ENCODE measurements at places on chromosomes 5 and 9. TPM values are rescaled to one million over a fixed set of nuclear protein-coding genes. Genes with fewer than 3 reads are reported as not detected.

SPATA31D4 gene
- total RNA-seq = not detected

ADAMTS6 gene
- total RNA-seq = 8.2 TPM

GABRB2 gene
- 0.21 TPM for total RNA-seq

PCSK1 gene
- 0.52 TPM for total RNA-seq

CCL21 gene
- not detected for total RNA-seq

HRH2 gene
- total RNA-seq = 1.7 TPM

SREK1IP1 gene
- total RNA-seq = 28.6 TPM

FGF10 gene
- 3.8 TPM for total RNA-seq

TNC gene
- total RNA-seq = 0.30 TPM

- DNase-seq = no peak
Observed at GRCh38 chr5:16807547-16807864, 128.6 kb downstream of the MYO10 start.

DNA sequence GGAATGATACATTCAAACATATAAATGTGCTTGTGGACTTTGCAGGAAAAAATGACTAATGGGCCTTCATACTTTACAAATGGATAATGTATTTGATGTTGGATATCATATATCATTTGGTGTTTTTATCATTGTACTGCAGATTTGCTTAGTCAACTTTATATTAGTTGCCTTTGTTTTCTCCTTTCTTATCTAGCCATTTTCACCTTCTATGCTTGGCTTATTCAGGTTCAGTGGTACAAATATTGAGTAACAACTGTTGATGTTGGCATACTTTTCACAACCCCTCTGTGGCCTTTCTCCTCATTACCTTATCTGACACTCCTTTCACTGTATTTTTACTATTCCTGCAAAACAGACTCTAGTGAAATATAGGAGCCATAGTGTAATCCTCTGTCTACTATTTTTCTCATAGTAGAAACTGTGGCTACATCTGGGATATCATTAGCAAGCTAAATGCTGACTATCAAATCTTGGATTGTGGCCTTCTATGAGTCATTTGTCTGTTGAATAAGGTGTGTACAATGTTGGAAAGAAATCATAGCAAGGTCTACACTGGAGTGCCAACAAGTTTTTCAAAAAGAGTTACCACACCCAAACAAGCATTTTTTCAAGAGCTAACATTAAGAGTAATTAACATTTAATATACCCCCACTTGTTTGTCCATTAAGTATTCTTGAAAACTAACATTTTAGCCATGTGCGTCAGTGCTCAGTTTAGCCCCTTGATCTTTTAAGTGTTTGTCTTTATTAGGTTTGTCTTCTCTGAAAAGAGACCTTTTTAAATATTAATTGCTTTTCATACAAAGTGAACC is 330.1 kb downstream of the ADGRV1 start:
- DNase-seq = no peak

DNA sequence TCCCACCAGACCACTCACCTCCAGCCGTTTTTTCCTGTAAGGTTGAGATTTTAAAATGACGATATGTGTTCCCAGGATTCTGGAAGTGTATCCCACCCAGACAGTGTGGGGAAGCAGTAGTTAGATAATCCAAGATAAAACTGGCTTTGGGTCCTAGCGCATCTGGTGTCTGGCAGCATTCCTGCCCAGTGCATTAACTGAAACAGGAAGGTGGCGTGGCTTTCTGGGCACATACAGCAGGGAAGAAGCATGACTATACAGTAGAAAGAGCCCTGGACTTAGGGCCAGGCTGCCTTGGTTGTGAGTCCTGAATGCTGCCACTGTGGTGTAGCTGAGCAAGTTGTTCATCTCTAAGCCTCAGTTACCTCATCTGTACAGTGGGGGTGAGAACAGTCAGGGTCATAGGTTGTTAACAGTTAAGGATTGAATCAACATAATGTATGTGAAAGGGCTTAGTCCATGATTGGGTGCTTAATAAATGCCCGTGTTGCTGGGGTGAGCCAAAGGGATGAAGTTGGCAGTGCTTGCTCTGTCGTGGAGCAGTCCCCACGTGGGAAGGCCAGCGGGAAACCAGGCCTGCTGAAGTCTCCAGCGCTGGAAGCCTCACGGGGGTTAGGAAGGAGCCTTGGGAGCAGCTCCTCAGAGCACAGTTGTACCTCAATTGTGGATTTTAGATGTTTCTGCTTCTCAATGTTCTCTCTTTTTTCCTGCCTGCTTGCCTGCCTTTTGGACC is 18.0 kb downstream of the CLTA start:
- DNase-seq = no peak

DNA sequence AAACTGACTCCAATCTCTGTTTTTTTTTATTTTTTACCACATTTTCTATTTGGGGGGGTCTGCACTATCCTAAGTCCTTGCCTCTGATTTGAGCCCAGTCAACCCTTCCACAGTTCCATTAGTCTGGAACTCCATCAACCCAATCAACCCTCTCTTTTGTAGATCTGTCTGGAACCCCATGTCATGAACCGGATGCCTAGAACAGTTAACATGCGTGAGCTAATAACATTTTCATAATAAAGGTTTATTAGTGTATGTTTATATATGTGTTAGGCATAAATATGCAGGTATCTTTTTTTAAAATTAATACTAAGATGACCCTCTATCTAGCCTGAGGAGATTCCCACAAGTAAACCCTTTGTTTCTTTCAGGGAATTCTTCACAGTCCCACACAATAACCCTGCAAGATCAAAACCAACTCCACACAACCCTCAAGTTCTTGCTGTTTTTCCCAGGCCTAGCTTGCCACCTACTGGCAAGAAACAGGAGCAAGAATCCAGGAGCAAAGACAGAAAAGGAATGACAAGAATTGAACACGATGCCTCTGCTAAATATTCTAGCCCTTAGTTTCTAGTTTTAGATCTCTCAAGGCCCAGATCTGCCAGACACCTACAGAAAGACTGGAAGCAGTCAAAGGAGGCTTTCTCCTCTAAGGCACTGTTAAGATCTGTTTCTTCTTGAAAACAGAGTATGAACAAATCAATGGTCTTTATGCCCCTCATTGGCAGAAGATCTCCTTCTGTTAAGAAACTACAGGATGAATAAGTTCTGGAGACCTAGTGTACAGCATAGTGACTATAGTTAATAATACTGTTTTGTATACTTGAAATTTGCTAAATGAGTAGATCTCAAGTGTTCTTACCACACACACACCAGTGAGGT is 100.4 kb downstream of the TRIM36 start:
- DNase-seq = peak; percentile 39

DNA sequence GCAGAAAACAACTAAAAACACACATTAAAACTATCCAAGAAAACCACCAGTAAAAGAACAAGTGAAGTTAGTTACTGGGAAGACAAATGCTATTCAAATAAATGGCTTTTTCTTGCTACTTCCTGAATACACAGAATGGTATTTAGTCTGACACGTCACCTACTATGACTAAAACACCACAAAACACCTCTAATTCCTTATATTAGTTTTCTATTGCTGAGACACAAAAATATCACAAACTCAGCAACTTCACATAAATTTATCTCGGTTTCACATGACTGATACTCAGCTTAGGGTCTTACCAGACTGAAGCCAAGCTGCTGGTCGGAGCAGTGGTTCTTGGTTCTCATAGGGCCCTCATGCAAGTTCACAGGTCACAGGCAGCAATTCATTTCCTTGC is 5.4 kb downstream of the DMAC1 start:
- DNase-seq = no peak

- no peak for DNase-seq
Observed at GRCh38 chr5:146877178-146877681, 1.3 kb downstream of the PPP2R2B start.

DNA sequence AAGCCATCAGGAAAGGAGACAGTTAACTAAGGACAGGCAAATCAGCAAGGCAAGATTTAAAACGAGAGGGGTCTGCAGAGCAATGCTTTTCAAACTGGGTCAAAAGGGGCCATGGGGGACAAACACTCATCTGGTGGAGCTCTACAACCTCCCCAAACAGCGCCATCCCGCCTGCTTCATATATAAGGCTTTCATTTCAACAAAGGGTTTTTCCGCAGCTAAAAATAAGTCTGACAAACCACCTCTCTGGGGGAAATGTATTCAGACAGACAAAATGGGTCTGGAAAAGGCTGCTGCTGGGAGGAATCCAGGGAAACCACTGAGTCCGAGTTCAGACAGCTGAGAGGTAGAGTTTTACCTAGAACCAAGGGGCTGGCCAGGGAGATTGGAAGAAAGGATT is 8.3 kb upstream of the SEPTIN8 start:
- no peak for DNase-seq

DNA sequence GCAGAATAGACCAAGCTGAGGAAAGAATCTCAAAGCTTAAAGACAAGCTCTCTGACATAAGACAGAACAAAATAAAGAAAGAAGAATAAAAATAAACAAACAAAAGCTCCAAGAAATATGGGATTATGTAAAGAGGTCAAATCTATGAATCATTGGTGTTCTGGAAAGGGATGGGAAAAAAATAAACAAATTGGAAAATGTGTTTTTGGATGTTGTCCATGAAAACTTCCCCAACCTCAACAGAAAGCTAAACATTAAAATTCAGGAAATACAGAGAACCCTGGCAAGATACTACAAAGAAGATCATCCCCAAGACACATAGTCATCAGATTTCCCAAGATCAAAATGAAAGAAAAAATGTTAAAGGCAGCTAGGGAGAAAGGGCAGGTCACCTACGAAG is 662.0 kb upstream of the CDH18 start:
- no peak for DNase-seq

DNA sequence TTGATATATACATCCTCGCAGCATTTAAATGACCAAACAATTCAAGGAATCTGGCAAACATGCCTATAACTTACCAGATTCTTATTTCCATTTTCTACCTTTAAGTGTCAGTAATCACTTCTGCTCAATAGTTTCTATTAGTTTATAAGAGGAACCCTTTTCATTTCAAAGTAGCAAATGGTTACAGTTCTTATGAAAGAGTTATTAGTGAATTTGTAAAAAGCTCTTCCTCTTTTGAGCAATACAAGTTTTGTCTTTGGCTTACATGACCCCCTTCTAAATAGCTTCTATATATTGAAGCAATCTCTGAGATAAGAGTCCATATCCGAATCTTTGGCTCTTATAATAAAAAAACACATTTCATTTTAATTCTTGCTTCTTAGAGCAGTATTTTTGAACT is 42.0 kb downstream of the ELL2 start:
- no peak for DNase-seq

- DNase-seq = no peak
Observed at GRCh38 chr5:74035521-74035937, 409.5 kb downstream of the ARHGEF28 start.

- no peak for DNase-seq
Observed at GRCh38 chr9:136582977-136583735, 37.3 kb upstream of the NOTCH1 start.

GRCh38 chr9:13520069-13520468 is 240.6 kb upstream of the MPDZ start:
- DNase-seq = no peak

GRCh38 chr5:136236479-136237083 is 43.6 kb upstream of the SMIM32 start:
- no peak for DNase-seq
